ENCODE measurements at places on chromosomes 16 and 17.

DNA sequence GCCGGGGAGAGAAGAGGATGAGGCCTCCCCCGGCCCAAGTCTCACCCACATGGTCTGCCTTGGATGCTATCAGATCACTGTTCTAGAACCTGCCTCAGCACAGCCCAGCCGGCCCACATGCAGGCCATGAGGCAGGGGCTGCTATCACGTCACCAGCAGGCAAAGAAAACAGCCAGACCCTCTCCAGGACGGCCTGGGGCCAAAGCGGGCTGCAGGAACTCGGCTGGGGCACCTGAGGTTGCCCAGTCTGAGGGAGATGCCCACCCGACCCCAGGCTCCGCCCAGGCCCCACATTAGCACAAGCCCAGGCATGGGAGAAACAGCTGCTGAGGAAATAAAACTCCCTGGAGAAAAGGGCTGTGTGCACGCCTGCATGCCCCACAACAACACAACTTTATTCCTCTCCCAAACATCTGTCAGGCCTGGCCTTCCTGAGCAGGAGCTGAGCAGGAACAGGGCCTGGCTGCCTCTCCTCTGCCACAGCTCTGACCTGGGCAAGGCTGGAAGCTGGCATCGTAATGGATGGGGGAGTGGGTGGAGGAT, 6.7 kb upstream of the SMIM5 start:
- no peak for DNase-seq

DNA sequence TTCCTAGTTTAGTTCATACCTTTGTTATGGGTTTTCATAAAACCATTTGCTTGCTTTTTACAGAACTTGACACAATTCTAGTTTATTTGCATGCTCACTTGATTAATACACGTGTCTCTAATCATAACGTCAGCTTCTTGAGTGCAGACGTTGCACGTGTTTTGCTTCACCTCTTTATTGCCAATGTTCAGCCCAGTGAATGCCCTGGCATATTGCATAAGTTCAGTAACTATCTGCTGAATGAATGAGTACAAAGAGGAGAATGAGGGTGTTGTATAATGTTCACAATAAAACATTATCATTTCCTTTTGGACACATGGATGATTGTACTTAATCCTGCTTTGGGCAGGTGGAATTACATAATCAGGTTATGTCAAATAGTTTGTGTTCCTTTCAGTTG, 519.8 kb downstream of the HS3ST4 start:
- no peak for DNase-seq

- DNase-seq, result no peak
Measured at GRCh38 chr17:58788199-58788598, 32.5 kb downstream of the PPM1E start.

- DNase-seq, result no peak
Measured at GRCh38 chr17:63378411-63379375, 67.4 kb downstream of the CYB561 start.

- DNase-seq, result no peak
Measured at GRCh38 chr17:20924306-20924705, 118.5 kb downstream of the USP22 start.

DNA sequence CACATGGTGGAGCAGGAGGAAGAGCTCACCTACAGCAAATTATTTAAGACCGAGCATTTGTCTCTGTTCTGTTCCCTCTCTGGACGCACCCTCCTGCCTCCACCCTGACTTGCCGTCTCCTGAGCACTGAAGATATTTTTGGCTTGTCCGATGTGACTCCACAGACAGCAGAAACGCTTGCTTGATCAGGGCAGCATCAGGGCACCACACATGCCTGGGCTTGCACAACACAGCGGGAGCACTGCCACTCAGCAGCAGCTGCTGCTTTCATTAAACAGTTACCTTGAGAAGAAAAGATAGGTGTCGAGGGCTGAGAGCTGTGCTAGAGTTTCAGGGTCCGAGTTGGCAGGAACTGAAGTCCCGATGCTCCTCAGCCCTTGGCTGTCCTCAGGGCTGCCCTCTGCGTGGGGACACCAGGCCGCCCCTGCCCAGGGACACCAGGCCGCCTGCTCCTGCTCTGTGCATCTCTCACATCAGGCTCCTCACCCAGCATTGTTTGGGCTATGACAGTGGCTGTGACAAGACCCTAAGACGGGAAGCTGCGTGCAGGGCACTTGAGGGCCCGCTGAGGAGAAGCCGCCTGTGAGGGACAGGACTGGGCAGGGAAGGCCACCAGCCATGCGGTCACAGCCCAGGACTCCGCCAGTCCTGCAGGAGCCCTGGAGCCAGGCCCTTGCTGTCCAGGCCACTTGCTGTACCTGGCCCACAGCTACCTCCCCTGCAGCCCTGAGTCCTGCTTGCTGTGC, 21.3 kb upstream of the CDH15 start:
- peak; percentile 15 for DNase-seq

DNA sequence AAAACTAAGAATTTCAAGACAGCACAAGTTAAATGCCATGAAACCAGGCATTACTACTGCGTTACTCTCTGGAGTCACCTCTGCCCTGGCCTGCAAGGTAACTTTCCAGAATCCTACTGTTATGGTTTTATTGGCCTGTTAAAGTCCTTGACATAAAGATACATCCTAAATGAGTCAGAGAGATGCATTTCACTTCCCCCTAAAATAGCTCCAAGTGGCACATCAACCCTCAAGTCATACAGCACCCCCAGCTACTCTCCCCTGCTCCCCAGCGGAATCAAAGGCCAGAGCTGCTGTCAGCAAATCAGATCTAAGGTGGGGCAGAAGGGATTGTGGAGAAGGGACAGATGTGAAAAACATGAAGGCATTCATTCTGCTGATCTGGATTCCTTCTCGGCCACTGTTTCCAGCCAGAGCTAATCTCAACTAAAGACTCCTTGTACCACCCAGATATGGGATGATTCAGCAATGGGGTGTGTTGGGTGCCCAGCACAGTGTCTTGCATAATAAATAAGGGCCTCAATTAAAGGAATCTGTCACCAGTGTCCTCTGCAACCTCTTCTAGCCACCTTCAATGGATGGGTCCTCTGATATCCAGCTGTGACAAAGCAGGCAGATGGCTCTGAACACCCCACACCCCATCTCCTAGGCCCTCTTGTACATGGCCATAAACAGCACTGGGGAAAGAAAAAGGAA, 8.5 kb upstream of the CCL1 start:
- no peak for DNase-seq
